ENCODE measurements at places on chromosomes 12 and 14.

- DNase-seq, result no peak
These were observed 99.5 kb downstream of the CALM1 start for GRCh38 chr14:90496379-90496778.

DNA sequence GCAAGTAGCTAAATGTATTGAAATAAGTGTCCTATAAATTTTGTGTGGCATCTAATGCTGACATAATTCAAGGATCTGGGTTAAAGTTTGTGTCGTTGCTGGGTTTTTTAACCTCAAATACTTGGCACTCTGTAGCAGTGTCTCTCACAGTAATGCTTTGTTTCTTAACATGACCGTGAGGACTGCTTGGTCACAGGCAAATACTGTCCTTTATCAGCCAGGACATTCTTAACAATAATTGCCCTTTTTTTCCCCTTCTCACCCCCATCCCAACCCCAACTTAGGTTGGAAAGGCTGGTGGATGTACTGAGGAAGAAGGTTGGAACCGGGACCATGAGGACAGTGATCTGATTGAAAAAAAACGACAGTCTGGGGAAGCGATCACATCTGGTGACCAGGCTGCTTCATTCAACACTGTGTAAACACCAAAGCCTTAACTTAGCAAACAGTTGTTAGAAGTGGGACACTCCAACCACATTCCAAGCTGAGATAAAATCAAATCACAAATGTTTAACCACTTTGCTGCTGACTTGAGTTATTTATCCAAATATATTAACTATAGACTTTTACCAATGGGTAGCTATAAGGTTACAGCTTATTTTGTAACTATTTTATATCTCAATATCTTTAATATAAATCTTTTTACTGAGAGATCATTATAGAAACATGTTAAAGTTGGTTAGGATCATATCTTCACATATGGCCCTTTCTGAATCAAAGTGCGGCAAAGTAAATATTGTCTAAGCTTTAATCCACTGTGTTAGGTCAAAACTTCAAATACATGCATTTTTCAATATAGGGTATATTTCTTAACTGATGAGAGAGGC is 48.2 kb downstream of the FOXA1 start:
- DNase-seq, result no peak

GRCh38 chr12:93148412-93148811 is 219.3 kb upstream of the EEA1 start:
- DNase-seq, result no peak

GRCh38 chr12:118498171-118498570 is 121.8 kb downstream of the SUDS3 start:
- DNase-seq, result no peak
